Hippocampal formation (tissue), 2 donors: ENCODE measurements at places on chromosomes 7 and 10.

GRCh38 chr10:84903320-84903719, 574.9 kb downstream of the CCSER2 start:
- no peak for DNase-seq

DNA sequence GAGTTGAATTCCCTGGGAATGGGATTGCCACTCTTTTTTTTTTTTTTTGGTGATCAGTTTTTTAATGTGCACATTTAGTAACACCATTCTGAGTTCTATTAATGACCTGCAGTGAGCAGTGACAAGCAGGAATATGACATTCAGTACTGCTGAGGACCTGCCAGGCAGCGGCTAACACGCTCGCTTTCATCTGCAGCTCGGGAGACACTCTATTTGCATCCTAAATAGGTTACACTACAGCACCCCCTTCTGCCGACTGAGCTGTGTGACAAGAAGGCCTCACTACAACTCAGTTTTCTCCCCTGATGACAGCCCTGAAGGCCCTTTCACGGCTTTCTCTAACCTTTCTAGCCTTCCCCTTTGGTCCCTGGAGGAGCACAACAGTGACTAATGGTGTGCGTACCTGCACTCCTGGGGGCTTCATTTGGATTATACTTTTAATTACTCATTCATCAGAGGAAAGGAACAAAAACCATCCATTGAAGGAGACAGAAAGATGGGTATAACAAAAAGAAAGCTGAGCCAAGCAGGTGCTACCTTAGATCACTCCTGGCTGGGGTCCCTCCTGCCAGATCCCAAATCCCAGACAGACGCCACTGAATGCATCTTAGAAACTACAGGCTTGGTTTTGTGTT, 872.4 kb downstream of the LRMDA start:
- peak; percentile 49 for DNase-seq

GRCh38 chr10:133159950-133160825, at the start of gene KNDC1:
TSS of gene KNDC1 (plus strand) at chr10:133160219. CDS start at chr10:133160468, 249 bp downstream.
- no peak for DNase-seq

- DNase-seq: no peak
Measured at GRCh38 chr7:121341933-121342332, 13.1 kb downstream of the WNT16 start.

DNA sequence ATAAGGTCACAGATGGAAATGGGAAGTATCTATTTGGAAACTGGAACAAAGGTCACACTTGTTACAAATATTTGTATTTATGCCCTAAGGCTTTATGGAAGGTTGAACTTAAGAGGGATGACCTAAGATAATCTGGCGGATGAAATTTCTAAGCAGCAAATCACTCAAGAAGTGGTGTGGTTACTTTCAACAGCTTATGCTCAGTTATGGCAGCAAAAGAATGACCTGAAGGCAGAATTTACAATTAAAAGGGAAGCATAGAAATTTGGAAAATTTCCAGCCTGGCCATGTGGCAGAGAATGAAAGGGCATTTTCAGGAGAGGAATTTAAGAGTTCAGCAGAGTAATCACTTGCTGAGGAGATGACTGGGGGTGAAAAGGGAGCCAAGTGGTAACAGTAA, 95.8 kb upstream of the TNS3 start:
- DNase-seq: no peak

GRCh38 chr10:60663850-60664249, 114.4 kb upstream of the CDK1 start:
- no peak for DNase-seq

- no peak for DNase-seq
Measured at GRCh38 chr7:77985232-77985973, 186.8 kb downstream of the PHTF2 start.

- DNase-seq: no peak
Measured at GRCh38 chr7:65731562-65732035, 141.3 kb upstream of the VKORC1L1 start.

DNA sequence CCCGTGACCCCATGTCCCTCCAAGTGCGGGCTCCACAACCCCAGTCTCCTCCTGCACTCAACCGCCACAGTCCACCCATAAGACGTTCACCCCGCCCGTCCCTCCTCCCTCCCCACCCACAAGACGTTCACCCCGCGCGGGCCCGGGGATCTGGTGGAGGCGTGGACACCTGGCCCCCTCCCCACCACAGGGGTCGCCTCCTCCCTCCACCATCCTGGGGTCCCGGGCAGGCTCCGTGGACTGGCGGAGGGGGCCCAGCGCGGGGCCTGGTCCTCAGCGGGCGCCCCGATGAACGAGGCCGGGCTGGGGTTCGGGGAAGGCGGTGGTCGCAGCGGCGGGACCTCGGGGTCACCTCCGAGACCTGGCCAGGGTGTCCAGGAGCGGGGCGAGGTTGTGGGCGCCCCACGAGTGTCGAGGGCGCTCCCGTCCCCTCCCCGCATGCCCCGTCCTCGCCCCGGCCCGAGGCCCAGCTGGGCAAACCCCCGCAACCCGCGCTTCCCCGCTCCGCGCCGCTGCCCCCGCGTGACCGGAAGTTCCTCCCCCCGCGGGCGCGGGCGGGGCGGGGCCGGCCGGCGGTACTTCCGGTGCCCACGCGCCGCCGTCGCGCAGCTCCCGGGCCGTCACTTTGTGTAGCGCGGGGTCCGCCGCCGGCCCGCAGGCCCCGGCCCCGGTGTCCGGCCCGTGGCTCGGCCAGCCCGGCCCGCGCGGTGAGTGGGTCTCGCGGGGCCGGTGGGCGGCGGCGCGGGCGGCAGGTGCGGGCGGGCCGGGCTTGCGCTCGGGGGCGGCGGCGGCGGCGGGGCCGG, at the start of gene ZNF316:
ZNF316 (plus strand) TSS at position 578 of the 803 bp plus-strand sequence. CDS start 5,092 bp downstream, outside the sequence.
- peak; percentile 37 for DNase-seq
